ENCODE measurements at places on chromosomes 6 and 20. TPM values are rescaled to one million over a fixed set of nuclear protein-coding genes. Genes with fewer than 3 reads are reported as not detected.

- no peak for DNase-seq
These were observed 771 bp upstream of the PPP1R3G start for GRCh38 chr6:5084360-5084780.

- DNase-seq = no peak
These were observed 4.2 kb upstream of the EYA4 start for GRCh38 chr6:133236932-133237331.

DNA sequence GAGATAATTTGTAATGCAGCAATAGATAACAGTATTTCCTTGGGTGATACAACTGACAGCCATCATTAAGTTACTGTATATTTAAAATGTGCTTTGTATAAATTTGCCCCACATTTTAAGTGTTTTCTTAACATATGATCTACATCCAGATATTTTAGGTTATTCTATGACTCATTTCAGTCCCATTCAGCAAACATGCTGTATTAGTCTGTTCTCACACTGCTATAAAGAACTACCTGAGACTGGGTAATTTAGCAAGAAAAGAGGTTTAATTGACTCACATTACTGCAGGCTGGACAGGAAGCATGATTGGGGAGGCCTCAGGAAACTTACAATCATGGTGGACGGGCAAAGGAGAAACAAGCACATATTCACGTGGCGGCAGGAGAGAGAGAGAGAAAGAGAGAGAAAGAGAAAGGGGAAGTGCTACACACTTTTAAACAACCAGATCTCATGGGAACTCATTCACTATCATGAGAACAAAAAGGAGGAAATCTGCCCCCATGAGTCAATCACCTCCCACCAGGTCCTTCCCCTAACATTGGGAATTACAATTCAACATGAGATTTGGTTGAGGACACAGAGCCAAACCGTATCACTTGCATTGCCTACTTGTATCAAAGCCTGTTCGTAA lies 9.6 kb upstream of the CHD6 start:
- no peak for DNase-seq

GRCh38 chr6:170188571-170189001 lies 102.3 kb downstream of the DLL1 start:
- DNase-seq = no peak

- no peak for DNase-seq
These were observed 61.7 kb upstream of the ZMYND8 start for GRCh38 chr20:47418069-47418757.

- no peak for DNase-seq
These were observed 17.9 kb upstream of the SIRPB1 start for GRCh38 chr20:1637755-1638154.

- DNase-seq = no peak
These were observed 51.6 kb downstream of the CYP24A1 start for GRCh38 chr20:54122189-54122588.

DNA sequence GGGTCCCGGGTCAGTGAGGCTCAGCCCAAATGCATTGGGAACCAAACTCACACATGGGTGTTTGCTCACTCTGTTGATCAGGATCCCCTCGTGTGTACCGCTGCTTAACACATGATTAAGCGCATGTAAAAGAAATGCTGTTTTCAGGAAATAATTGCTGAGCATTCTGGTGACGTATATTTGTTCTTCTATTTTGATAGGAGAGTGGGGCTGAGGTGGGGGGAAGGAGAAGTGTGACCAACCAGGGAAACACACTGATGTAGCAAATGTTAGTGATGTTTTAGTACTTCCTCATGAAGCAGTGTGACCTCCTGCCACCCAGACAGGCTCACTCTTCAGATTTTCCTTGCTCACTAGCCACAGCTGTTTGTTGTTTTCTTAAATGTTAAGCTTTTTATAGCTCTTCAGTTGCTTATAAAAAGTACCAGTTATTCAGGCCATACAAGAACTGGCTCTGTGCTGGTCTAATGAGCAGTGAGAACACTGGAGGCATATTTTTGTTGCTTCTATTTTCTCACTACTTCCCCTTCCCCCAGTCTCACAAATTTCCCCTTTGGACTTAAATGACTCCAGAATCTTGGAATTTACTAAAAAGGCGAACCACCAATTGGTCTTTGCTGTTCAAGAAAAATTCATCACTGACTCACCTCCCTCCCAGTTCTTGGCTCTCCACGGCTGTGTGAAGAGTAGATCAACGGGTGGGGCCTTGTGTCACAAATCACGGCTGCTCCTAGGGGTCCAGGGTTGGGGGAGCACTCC lies 79.2 kb upstream of the BACH2 start:
- no peak for DNase-seq

- no peak for DNase-seq
These were observed 33.2 kb downstream of the ANKS1A start for GRCh38 chr6:34922177-34922663.

DNA sequence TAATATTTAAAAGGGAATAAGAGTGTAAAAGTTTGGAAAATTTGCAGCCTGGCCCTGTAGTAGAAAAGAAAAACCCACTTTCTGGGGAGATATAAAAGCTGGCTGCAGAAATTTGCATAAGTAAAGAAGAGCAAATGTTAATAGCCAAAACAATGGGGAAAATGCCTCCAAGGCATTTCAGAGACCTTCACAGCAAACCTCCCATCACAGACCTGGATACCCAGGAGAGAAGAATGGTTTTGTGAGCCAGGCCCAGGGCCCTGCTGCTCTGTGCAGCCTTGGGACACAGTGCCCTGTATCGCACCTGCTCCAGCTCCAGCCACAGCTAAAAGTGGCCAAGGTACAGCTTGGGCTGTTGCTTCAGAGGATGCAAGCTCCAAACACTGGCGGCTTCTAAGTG lies 113.8 kb downstream of the BTBD9 start:
- DNase-seq = no peak

- no peak for DNase-seq
These were observed 173.6 kb downstream of the CDKAL1 start for GRCh38 chr6:20707870-20708269.

DNA sequence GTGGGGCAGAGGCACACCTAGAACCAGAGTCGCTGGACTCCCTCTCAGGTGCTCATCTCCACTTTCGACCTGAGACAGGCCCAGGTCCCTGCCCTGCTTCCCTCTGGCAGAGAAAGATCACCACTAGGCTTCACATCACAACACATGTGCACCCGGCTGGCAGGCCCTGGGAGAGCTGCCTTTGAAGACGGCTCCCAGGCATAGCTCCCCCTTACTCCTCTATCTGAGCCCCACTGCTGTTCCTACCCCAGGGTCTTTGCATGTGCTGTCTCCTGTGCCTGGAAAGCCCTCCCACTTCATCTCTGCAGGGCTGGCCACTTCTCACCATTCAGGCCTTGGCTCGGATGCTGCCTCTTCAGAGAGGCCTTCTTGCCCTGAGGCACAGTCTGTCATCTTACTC lies 89.2 kb downstream of the NOL4L start:
- DNase-seq = no peak

- no peak for DNase-seq
These were observed 15.9 kb upstream of the SPAG4 start for GRCh38 chr20:35599776-35600120.

Gene SLC35F1
- not detected for total RNA-seq

Gene DDR1
- 7.4 TPM for total RNA-seq

Gene BTN3A1
- total RNA-seq = 9.2 TPM

Gene RIPPLY2
- not detected for total RNA-seq

Gene FAM83D
- 57.1 TPM for total RNA-seq

Gene SMAP1
- total RNA-seq = 21.7 TPM

Gene ME1
- 16.1 TPM for total RNA-seq

Gene PSORS1C1
- total RNA-seq = 2.4 TPM

Gene PRR18
- total RNA-seq = not detected

Gene PLG
- not detected for total RNA-seq

Gene MLN
- total RNA-seq = not detected

All from pulmonary artery endothelial cell (primary cell).